ENCODE measurements at places on chromosomes 4 and X.

DNA sequence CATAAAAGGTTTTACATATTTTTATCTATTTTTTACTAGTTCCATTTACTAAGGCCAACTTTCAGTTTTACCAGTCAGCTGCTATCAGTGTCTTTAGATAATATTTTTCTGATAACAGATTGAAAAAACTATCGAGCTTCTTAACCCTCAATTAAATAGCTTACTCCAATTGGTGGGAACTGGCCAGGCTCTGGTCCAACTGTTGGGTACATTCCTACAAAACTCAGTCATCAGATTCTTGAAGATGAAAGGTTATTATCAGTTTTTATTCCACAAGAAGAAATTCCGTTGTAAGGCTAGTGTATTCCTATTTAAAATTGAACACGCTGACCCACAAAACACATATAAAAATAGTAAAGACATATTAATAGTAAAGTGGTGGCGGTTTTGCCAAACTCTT is 346.2 kb downstream of the MAPK10 start:
- DNase-seq, result no peak

- DNase-seq, result no peak
Observed at GRCh38 chr4:164488114-164488513, 265.8 kb upstream of the SMIM31 start.

DNA sequence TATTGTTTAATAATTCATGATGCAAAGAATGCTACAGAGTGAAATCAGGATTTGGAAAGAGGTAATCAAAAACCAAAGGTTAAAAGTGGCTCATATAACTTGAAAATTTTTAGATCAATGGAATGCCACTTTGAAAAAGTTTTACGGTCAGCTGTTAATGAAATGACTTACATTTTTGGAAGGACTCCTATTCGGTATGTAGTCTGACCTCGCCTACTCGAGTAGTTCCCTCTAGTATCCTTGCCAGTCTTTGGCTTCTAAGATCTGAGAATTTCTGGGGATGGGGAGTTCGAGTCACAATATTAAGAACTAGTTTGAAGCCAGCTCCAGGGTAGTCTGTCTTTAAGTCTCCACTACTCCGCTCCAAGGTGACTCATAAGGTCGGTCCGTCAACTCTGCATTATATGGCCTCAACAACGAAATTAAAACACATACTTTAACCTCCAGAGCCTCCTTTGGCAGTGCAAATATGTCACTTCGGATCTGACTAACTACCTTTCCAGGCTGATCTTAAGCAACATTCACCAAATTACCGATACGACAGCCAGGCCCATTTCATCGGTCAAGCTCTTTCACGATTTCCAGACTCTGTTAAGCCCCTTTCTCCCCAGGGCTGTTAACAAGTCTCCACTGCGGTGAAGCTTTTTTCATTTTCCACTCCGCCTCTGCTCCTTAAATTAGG is 733 bp upstream of the NAA15 start:
- DNase-seq, result no peak

DNA sequence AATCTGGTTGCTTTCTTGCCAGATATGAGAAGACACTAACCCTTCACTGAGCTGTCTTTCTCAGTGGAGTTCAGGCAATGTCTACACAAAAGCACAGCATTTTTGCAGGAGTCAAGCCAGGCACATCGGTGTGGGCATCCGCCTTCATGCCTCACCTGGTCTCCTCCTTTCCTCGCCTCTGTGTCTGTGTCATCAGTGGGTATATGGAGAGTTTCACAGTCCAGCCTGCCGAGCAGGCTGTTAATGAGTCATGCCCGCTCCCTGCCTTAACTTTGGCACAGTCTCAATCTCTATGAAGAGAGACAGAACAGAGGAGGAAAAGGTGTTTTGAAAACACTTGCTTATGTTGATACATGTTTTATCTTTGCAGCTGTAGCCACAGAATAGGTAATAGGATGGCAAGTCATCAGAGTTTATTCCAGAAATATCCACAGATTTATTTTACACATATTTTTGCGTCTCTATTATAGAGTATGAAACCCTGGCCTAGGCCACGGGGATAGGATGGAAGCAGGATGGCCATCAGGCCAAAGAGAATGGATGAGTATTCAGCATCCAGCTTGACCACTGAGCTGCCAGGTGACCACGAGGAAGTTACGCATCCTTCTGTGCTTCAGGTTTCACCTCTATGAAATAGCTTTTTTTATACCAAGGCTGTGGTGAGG is 32.8 kb upstream of the MAML3 start:
- DNase-seq, result no peak

- DNase-seq, result no peak
Observed at GRCh38 chr4:72525938-72526337, 43.1 kb downstream of the ADAMTS3 start.

DNA sequence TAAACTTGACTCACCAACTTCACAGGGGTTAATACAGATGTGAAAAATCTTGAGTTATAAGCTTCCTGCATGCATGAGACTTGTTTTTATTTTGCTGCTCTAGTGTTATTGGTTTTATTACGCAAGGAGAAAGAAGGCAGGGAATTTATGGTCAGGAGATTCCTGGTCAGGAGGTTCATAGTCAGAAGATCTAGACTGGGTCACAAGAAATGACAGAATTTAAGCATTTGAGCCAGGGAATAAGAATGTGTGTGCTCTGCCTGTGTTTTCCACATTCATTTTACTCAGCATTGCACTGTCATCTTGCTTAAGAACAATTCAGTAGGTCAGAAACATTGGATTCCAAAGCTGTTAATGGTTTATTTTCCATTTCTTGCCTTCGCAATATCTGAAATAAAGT is 2522.1 kb downstream of the ARAP2 start:
- DNase-seq, result no peak

DNA sequence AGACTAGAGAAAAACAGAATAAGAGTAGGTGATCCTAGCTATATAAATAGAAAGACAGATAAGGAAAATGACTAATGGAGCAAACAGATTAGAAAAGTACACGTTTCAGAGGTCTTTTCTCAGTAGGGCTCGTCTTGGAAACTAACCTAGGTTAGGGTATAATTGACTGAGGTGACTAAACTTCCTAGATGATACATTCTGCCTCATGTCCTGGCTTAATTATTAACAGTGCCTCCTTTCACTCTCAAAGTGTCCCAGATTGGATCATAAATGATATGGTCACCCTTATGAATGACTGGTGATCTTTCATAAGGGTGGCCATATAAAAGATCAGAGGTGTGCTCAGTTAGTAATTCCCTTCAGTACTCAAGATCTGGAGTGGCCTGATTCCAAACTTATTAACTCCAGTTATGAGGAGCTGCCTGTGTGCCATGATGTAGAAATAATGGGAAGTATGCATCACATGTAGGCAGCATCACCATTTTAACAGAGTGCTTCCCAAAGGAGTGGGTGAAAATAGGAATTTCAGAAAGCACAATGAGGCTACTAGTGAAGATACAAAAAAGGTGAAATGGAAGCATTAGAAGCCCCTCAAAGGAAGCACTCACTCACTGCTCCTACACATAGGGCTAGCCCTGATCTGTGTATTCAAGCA is 14.7 kb upstream of the GRIA3 start:
- DNase-seq, result no peak

Data from caudate nucleus (tissue), 63 donors.